Activated naive CD8-positive, alpha-beta T cell treated with anti-CD3 and anti-CD28 coated beads for 36 hours (primary cell): ENCODE measurements at places on chromosomes 4 and X.

GRCh38 chr4:108828620-108829019, 65.8 kb upstream of the ETNPPL start:
- DNase-seq: no peak

DNA sequence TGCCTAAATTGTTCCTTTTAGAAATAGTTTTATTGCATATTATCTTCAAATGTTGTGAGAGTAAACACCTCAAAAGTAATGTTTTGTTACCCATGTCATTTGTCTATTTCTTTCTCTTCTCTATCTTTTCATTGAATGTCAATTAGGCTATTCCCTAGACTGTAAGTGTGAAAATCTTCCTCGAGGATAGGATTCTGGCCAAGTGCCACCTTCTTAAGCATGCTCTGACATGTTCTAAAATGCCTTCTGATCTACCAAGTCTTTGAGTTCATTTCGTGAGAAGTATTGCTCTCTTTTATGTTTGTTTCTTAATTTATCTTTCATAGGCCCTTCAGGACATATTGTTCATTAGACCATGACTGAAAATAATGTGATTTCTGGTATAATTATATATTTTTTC, 44.1 kb upstream of the TLL1 start:
- DNase-seq: no peak

GRCh38 chr4:126023896-126024295, 709.1 kb downstream of the FAT4 start:
- no peak for DNase-seq

DNA sequence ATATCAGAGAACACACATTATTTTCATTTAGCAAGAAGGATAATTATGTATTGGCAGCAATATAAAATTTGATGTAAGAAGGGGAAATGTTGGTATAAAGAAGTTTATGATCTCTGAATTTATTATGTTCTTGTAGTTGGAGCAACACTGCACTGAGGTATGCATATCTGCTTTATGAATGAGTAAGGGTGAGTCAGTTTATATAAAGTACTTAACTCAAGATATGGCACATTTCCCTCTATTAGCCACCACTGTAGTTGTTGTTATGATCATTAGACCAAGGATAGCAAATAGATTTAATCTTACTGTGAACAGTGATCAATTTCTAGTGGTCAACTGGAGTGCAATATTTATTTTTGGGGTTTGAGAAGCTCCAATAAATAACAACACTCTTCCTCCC, 66.6 kb downstream of the SNX25 start:
- no peak for DNase-seq

GRCh38 chr4:169142391-169142790, 128.4 kb downstream of the SH3RF1 start:
- no peak for DNase-seq

- DNase-seq: no peak
Measured at GRCh38 chr4:31261632-31262031, 541.5 kb downstream of the PCDH7 start.

- no peak for DNase-seq
Measured at GRCh38 chr4:32840461-32841189, 2120.5 kb downstream of the PCDH7 start.

GRCh38 chr4:40295572-40295971, 39.6 kb upstream of the CHRNA9 start:
- DNase-seq: no peak

DNA sequence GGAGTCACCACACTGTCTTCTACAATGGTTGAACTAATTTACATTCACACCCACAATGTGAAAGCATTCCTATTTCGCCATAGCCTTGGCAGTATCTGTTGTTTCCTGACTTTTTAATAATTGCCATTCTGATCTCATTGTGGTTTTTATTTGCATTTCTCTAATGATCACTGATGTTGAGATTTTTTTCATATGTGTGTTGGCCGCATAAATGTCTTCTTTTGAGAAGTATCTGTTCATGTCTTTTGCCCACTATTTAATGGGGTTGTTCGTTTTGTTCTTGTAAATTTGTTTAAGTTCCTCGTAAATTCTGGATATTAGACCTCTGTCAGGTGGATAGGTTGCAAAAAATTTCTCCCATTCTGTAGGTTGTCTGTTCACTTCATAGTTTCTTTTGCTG, 519.1 kb downstream of the STPG2 start:
- no peak for DNase-seq

GRCh38 chr4:87009095-87009648, 74.4 kb downstream of the AFF1 start:
- no peak for DNase-seq

GRCh38 chr4:156751486-156751885, 220.1 kb downstream of the PDGFC start:
- DNase-seq: no peak

- DNase-seq: peak; percentile 42
Measured at GRCh38 chr4:76689145-76689817, 208.7 kb downstream of the SOWAHB start.

- DNase-seq: no peak
Measured at GRCh38 chrX:150455215-150455608, 92.1 kb downstream of the MAMLD1 start.

DNA sequence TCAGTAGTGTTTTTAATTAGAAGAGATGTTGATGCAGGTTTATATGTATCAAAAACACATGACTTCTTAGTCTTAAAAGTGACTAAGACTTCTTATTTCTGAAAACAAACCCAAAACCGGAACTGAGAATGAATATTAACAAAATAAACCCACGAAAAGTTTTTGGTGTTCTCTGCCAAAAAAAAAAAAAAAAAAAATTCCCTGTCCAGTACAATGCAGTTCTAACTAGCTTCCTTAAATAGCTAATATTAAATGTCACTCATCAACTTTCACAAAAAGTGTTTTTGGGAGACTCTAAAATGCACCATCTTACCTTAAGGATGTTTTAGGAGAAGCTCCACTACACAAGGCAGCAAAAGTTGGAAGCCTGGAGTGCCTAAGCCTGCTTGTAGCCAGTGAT, 2.0 kb downstream of the ANKRD37 start:
- no peak for DNase-seq

GRCh38 chr4:61953386-61953785, 753.3 kb downstream of the ADGRL3 start:
- DNase-seq: no peak

- no peak for DNase-seq
Measured at GRCh38 chr4:164501074-164501473, 252.9 kb upstream of the SMIM31 start.

- no peak for DNase-seq
Measured at GRCh38 chrX:3664921-3665320, 48.5 kb downstream of the PRKX start.

DNA sequence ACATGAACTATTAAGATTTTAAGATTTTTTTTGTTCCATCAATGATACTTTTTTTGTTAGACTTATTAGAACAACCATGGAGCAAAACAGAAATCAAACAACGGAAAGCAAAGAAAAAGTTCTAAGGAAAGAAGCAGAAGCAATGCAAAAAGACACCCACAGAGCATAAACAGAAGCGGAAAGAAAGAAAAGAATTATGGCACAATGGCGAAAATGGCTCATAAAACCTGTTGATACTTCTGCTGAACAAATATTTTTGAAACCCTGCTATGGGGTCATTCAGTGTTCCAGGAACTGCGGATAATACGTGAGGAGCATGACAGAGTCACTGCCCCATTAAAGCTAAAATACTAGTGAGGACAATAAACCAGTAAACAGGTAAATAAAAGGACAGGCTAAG, 138.0 kb downstream of the ADAMTS3 start:
- no peak for DNase-seq

- DNase-seq: no peak
Measured at GRCh38 chr4:156635051-156635450, 336.5 kb downstream of the PDGFC start.

DNA sequence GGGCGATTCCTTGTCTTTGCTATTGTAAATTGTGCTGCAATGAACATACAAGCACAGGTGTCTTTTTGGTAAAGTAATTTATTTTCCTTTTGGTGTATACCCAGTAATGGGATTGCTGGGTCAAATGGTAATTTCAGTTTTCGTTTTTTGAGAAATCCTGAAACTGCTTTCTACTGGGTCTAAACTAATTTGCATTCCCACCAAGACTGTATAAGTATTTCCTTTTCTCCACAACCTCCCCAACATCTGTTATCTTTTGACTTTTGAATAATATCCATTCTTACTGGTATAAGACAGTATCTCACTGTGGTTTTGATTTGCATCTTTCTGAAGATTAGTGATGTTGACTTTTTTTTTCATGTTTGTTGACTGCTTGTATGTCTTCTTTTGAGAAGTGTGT, 2506.0 kb downstream of the PCDH7 start:
- DNase-seq: no peak

- no peak for DNase-seq
Measured at GRCh38 chr4:147862043-147862692, 130.3 kb downstream of the ARHGAP10 start.

DNA sequence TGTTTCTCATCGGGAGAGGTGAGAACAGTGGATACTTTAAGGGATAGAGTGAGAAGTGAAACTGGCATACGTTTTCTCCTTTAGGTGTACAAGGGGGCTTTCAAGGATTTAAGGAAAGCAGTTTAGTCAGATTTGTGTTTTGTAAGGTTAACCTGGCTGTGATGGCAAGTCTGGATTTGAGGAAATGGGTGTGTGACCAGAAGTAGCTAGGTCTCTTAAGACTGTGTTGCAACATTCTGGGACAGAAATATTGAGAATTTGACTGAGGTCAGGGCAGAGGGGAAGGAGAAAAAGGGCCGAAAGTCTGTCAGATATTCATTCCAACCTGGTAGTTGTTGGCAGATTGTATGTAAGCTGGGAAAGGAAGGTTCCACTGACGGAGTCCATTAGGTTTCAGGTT, 10.4 kb upstream of the GABRE start:
- no peak for DNase-seq

DNA sequence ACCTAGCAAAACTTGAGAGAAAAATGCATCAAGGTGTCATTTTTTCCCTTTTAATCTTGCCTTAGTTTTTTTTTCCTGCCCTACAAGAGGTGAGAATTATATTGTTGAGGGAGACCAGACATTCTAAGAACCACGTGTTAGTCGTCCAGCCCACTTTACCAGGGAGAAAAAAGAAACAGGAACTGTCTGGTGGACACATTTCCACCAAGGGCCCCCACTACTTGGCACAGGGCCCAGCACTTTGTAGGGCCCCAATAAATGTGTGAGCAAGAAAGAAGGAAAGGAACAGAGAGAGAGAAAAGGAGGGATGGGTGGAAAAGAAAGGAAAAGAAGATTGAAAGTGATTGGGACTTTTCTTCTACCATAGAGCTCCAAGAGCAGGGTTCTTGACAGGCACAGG, 3.9 kb upstream of the EGFL6 start:
- DNase-seq: no peak

- DNase-seq: no peak
Measured at GRCh38 chrX:14963447-14964236, 90.4 kb downstream of the MOSPD2 start.

GRCh38 chrX:24002792-24003191, 24.2 kb downstream of the KLHL15 start:
- DNase-seq: no peak

GRCh38 chrX:153924149-153924861, 1.8 kb downstream of the ARHGAP4 start:
- DNase-seq: peak; percentile 37

DNA sequence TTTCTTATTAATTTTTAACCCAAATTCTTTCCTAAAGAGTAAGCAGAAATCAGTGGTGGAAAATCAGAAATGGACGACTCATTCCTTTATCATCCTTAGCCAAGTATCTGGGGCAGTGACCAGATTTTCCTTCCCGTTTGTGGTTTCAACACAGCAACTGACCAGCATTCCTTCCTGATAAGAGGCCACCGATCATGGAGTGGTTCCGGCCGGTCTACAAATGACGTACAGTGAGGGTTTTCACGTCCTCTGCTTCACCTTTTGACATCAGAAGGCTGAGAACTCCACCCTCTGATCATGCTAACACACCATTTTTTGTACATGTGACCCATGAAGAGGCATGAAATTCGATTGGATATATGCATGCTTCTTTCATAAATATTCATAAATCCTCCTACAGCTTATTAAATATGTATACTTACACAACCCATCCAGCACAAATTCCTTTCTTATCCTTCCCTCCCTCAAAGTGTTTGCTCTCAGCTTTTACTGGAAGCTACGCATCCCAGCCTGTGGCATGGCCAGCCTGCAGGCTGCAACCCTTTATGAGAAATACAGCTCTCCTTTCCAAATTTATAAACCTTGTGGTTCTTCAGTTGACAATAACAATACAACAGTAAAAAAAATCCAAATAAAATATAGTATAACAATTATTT, 173.0 kb upstream of the CASK start:
- no peak for DNase-seq

DNA sequence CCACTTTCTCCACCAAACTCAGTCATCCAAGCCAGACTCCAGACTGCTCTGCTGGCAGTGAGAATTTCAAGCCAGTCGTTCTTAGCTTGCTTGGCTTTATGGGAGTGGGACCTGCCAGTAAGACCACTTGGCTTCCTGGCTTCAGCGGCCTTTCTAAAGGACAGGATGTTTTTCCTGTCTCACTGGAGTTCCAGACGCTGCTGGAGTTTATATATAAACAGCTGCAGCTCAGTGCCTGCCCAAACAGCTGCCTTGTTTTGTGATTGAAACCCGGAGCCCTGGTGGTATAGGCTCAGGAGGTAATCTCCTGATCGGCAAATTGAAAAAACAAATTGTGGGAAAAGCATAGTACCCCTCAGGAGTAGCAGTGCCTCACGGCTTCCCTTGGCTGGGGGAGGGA, 1165.8 kb upstream of the ADGRL3 start:
- DNase-seq: no peak

GRCh38 chr4:73448448-73449203, 12.6 kb downstream of the AFP start:
- DNase-seq: no peak

- DNase-seq: peak; percentile 4
Measured at GRCh38 chr4:24473309-24473721, 111.0 kb downstream of the DHX15 start.

DNA sequence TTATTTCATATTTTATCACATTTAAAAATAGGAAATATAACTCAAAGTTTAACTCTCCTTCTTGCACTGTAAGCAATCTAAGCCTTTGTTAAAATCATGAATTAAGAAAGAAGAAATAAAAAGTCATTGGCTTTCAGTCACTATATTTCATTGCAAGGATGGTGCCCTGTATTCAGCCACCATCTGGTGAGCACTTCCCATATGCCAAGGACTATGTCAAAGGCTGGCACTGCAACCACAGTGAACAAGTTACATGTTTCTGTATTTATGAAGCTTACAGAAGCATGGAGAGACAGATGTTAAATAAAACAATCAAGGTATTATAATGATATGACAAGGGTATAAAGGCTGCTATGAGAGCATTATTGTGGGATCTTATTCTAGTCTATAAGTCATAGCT, 68.6 kb downstream of the PRKG2 start:
- no peak for DNase-seq

DNA sequence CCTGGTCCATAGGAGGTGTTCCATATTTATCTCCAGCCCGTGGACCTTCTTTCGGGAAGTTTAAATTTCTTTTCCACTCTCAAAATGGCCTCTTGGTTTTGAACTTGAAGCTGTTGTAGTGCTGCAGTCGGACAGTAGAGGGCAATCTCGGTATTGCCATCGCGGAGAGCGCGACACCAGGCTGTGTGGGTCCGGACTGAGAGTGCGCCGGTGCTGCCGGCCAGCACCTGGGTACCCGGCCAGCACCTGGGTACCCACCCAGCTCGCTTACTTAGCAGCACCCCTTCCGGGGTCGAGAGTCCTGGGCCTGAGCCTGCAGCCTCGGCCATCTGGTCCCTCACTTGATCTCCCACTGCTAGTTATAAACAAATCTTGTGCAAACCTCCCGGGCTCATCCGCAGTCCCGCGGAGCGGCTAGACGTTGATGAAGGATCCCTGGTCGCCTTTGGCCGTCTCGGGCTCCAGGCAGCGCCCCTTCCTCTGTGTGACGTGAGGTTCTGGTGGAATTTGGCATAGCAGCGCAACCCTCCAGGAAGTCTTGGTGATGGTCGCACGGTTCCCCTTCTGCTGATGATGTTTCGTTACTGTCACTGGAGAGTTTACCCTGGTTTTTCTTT, 18.0 kb downstream of the FAM9A start:
- DNase-seq: peak; percentile 43
